ENCODE measurements at places on chromosomes 1 and 21.
A peak's percentile ranks its signal among the peaks of the same experiment; 100 is the strongest.

DNA sequence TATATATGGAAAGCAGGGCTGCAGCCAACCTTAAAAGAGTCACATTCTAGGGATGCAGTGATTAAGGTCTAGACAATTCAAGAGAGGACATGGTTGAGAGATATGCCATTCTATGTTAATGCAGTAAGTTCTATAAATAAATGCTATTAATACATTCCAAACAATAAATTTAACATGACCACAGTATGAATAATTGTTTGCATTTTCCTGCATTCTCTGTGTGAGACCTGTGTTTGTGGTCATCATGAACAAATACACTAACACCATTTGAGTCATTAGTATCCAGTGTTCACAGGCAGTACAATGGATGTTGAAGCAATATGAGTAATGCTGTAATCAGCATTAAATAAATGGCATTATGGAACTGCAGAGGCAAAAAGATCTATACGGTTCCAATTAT lies 5.5 kb upstream of the ZRANB2 start:
- DNase-seq: no peak

GRCh38 chr21:36125512-36126207 lies 9.2 kb upstream of the CBR3 start:
- peak; percentile 50 for DNase-seq

DNA sequence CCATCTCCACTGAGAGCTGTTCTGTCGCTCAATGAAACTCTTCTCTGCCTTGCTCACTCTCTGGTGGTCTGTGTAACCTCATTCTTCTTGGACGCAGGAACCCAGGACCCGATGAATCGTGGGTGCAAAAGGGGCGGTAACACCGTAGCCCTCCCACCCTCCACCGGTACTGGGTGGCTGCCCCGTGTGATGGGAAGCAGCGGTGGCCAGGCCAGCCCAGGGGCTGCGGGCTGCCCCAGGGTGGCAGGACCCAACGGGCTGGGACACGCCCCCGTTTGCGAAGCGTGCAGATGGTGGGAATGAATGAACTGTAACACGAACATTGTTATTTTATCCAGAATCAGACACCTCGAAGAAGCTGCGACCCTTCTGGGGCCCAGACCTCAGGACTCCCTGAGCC lies 92.3 kb upstream of the BACE2 start:
- no peak for DNase-seq

GRCh38 chr1:921011-921837 lies 2.5 kb upstream of the SAMD11 start:
- peak; percentile 75 for DNase-seq

- DNase-seq: no peak
Observed at GRCh38 chr1:56442290-56442877, 137.0 kb downstream of the PLPP3 start.

- no peak for DNase-seq
Observed at GRCh38 chr1:61836649-61837048, 94.4 kb downstream of the PATJ start.

DNA sequence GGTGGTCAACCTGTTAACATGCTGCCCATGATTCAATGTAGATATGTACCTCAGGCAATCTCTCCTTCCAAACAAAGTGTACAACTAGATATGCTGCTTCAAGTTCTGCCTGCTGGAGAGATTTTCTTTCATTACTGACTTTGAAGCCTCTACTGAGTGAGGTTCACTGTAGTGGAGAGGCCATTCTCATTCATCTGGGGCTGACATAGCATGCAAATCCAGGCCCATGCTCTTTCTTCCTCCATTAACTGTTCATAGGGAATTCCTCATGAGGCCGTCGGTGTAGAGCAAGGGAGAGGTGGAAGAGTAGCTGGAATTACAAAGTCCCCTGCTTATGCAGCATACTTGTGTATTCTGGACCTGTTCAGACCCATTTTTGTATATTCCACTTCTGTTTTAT lies 38.6 kb downstream of the VANGL2 start:
- DNase-seq: no peak

- no peak for DNase-seq
Observed at GRCh38 chr1:163191301-163191700, 11.4 kb downstream of the RGS5 start.

GRCh38 chr21:30979054-30979453 lies 59.2 kb downstream of the KRTAP19-8 start:
- no peak for DNase-seq

- DNase-seq: no peak
Observed at GRCh38 chr1:42311138-42311537, 23.9 kb downstream of the FOXJ3 start.

- no peak for DNase-seq
Observed at GRCh38 chr1:62841587-62842169, 57.7 kb downstream of the ATG4C start.

GRCh38 chr1:55194851-55195250 lies 20.3 kb downstream of the USP24 start:
- no peak for DNase-seq

DNA sequence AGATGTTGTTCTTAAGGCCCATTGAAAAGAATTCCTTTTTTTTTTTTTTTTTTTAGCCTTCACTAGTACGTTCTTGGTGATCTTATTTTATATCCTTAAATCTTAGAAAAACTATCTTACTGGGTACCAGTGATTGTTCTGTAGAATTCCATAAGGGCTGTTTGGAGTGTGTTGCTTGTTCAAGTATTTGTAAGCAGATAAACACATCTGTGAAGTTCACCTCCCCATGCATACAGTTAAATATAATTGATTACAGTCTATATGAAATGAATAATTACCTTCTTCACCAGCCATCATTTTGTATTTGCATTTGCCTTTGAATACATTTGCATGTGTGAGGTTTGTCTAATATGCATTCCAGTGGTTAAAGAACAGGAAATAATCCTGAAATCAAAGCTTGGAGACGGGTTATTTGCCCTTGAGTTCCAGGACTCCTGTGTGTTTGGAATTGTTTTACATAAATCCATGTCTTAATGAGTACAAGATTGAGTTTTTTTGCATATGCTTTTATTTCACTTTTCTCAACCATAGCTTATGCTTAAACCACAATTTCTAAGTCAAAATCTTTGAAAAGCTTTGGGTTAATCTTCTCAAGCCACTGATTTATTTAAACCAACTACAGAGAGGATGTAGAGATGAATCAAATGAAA lies 73.1 kb downstream of the VPS13D start:
- DNase-seq: no peak

GRCh38 chr21:29418813-29419212 lies 120.1 kb downstream of the BACH1 start:
- no peak for DNase-seq

GRCh38 chr1:112342558-112342957 lies 53.5 kb upstream of the CTTNBP2NL start:
- DNase-seq: no peak

DNA sequence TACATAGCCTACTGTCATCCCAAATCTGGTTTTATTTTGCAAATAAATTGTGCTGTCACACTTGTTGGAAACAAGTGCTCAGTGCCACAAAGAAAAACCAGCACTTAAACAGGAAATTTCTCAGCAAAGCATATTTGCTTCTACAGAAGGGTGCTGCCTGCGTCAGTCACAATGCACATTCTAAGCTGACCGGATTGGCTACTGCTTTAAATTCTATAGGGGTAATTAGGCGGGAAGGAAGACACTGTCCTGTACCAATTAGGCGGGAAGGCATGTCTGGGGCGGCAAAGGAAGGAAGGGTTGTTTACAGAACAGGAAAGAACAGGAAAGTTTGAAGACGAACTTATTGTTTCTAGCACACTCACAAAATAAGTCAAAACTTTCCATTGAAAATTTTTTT lies 2.8 kb downstream of the IFI16 start:
- DNase-seq: no peak

GRCh38 chr1:100250807-100251206 lies 1.2 kb upstream of the DBT start:
- no peak for DNase-seq

- no peak for DNase-seq
Observed at GRCh38 chr1:56357927-56358690, 221.3 kb downstream of the PLPP3 start.

GRCh38 chr1:172646653-172647052 lies 12.2 kb upstream of the FASLG start:
- DNase-seq: no peak

DNA sequence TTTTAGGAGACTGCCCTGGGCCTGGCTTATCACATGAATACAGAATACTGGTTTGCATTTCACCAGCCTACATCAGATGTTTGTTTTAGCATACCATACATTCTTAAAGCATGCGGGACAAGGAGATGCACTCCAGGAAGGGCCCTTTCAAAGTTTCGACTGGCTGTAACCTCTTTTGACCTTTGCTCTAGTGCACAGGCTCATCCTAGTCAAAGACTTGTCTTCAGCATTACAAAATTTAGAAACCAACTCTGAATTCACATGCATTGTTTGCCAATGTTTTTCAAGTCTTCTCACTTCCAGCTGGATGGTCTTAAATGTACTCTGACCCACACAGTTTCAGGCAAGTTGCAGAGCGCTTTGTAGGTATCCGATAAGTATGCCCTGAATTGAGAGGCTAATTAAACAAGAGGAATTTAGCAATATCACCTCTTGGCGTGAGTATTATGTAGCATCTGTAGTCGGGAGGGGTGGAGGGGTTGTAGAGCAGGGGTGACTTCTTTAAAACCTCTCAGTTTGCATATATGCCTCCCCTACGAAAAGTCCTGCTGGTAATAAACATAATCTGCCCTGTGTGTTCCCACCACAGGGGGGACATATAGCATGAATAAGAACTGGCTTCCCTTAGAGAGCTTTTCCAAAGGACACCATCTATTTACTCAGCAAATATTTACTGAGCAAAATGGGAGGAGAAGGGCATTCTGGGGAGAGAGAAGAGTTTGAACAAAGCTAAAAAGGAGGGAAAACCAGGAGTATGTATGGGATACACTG lies 24.4 kb upstream of the AHCYL1 start:
- DNase-seq: no peak

DNA sequence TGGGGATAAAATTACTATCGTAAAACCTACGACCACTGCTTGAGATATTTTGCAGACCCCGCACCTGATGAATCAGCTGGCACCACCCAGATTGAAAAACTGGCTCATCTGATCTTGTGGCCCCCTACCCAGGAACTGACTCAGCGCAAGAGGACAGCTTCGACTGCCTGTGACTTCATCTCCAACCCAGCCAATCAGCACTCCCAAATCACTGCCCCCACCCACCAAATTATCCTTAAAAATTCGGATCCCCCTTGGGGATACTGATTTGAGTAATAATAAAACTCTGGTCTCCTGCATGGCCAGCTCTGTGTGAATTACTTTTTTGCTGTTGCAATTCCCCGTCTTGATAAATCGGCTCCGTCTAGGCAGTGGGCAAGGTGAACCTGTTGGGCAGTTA lies 81.4 kb downstream of the EDEM3 start:
- DNase-seq: no peak

DNA sequence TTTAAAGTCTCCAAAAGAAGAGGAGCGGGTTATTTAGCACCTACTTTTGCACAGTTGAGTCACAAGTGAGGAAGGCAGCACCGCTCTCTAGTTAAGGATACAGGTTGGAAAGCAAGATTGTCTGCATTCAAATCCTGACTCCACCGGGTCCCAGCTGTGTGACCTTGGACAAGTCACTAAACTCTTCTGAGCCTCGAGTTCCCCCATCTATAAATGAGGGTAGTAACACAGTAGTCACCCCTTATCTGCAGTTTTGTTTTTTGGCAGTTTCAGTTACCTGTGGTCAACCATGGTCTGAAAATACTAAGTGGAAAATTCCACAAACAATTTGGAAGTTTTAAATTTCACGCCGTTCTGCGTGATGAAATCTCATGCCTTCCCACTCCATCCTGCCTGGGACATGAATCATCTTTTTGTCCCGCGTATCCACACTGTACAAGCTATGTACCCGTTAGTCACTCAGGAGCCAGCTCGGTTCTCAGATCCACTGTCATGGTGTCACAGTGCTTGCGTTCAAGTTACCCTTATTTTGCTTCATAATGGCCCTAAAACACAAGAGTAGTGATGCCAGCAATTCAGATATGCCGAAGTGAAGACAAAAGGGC lies 49.4 kb downstream of the CAPZB start:
- no peak for DNase-seq

DNA sequence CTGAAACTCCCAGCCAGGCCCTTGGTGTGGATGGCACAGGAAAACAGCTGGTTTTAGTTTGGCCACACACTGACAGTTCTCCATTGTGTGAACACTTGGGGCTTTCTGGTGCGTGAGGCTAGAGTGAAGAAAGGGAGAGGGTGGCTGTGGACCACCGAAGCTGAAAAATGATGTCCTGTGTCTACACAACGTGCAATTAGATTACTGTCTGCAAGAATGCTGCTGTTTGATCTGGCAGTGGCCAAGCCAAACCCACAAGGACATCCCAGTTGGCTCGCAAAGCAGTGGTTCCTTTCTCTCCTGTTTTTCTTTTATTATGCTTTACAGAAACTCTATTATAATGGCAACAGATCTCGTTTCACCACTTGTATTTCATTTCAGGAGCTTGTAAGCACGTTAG lies 58.9 kb downstream of the ERG start:
- DNase-seq: no peak

- no peak for DNase-seq
Observed at GRCh38 chr1:202662081-202662480, 48.2 kb downstream of the SYT2 start.

DNA sequence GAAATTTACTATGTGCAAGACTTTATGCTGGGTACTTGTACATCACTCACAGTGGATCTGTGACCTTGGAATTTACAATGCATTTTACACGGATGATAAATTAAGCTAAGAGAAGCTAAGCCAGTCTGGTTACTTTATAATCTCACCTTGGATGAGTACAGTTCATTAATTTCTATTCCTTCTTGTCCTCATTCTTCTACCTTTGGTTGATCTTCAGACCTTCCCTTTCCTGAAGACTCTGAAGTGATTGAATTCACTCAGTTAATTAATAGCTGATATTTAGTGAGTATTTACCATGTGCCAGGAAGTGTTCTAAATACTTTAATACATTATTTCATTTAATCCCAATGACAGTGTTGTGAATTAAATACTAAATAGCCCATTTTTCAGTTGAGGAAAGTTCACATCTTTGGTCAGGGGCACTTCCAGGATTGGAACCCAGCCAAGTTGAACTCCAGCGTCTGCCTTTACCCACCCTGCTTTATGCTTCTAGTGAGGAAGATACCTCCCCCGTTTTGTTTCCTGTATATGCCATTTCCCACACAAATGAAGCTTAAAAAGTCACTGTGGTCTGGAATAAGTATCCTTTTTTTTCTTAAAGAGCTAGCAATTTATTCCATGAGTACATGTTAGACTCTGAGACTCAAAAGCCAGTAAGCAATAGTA lies 146.6 kb downstream of the TLR5 start:
- no peak for DNase-seq

DNA sequence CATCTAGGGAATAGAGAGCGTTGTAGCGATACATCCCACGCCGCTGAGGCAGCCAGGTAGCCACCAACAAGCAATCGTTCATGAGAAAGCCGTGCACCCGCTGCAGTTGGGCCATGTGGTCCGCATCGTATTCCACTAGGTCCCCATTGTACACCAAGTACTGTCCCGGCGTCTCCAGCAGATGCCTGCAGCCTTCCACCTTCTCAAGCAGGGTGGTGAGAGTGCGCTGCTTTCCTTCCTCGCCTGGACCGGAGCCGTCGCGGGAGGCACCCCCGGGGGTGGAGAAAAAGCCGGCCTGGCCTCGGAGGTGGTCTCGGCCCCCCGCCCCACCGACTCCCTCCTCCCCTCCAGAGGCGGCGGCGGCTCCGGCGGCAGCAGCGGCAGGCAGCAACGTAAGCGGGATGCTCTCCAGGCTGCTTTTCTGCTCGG lies 595 bp downstream of the EXOC8 start:
- DNase-seq: no peak

Measured in left cardiac atrium (tissue), 4 donors.